EH (cell line): ENCODE measurements at places on chromosomes 12 and 14.

DNA sequence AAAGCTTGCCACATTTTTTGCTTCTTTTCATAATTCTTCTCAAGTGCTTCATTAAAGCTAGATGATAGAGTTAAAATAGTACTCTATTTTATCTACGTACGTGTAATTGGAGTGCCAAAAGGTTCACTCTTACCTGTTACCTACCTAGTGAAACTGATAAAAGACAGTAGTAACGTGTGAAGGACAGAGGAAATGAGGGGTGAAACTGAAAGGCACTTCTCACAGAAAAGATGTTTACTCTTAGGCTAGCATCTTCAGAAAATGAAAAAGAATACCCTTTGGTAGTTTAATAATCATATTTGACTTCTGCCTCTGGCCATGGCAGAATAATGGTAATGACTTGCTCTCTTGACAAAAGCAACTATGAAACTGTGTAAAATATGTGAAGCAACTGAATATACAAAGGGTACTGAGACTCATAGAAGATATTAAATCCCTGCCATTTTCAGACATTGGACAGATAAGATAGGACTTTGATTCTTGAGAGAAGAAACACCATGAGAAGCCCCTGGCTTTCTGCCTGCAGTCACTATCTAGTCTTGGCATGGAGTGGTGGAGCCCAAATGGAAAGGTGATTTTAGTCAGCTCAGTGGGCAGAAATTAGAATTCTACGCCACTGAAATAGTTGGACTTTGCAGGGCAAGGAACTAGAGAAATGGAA lies 6.3 kb upstream of the EVL start:
- DNase-seq = no peak

GRCh38 chr12:74482115-74482514 lies 55.5 kb upstream of the ATXN7L3B start:
- DNase-seq = no peak

- DNase-seq = no peak
These were observed 14.0 kb upstream of the TRPV4 start for GRCh38 chr12:109847142-109847735.

GRCh38 chr12:46267575-46267824 lies 1.3 kb downstream of the SLC38A1 start:
- DNase-seq = no peak

DNA sequence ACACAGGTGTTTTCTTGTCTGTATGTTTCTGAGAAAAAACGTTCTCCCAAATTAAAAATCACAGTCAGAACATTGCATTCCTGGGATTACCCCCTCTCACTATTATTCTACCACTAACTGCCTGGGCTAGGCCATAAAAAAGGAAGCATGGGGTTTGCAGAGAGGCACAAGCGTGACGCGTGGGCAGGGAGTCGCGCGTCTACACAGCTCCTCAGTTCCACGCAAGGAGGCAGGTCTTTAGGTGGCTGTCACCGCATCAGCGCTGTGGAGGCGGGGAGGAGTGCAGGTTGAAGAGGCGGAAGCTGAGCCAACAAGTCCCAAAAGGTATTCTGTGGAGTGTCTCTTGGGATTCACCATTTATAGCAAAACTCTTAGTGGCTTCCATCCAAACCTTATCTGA lies 109.9 kb downstream of the RIMBP2 start:
- no peak for DNase-seq

DNA sequence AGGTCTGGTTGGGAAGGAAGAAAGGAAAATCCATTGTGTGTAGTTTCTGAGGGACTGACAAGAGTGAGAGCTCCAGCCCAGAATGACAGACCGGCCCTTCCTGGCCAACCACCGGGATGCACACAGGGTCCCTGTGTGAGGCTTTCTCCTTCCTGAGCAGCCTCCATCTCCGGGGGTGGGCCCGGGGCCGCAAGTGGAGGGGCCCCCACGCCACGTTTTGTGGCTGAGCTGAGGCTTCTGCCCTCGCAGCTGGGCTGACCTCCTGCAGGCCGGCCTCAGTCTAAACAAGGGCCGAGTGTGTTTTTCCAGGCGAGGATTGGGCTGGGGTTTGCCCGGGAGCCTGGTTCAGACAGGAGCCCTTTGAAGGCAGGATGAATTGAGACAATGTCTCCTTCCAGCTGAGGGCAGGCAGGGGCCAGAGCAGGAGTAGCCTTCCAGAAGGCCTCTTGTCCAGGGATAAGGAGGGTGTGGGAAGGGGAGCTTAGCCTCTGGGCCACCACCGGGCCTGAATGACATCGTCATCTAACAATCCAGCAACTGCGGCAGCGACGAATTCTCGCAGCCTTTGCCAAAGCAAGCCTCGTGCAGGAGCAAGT lies 96.5 kb upstream of the NCOR2 start:
- no peak for DNase-seq

DNA sequence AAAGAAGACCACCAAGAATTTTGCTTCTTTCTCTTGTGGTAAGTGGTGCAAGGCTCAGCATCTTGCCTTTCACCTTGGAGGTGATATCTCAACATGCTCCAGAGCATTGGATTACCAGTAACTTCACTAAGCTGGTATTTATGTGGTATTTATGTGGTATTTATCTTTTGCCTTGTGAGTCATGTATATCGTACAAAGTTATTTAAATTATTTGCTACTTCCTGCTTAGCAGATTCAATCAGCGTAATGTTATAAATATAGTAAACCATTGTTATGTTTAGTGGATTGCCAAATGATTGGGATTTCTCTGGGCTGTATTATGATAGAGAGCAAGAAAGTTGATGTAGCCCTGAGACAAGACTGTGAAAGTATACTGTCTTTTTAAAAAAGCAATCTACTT lies 366.4 kb downstream of the IPO8 start:
- peak; percentile 20 for DNase-seq
